ENCODE measurements at places on chromosomes 1 and 21.

GRCh38 chr1:234975122-234975940 is 153.3 kb downstream of the TOMM20 start:
- DNase-seq: peak; percentile 96

GRCh38 chr1:107358619-107359327 is 217.9 kb downstream of the NTNG1 start:
- no peak for DNase-seq

DNA sequence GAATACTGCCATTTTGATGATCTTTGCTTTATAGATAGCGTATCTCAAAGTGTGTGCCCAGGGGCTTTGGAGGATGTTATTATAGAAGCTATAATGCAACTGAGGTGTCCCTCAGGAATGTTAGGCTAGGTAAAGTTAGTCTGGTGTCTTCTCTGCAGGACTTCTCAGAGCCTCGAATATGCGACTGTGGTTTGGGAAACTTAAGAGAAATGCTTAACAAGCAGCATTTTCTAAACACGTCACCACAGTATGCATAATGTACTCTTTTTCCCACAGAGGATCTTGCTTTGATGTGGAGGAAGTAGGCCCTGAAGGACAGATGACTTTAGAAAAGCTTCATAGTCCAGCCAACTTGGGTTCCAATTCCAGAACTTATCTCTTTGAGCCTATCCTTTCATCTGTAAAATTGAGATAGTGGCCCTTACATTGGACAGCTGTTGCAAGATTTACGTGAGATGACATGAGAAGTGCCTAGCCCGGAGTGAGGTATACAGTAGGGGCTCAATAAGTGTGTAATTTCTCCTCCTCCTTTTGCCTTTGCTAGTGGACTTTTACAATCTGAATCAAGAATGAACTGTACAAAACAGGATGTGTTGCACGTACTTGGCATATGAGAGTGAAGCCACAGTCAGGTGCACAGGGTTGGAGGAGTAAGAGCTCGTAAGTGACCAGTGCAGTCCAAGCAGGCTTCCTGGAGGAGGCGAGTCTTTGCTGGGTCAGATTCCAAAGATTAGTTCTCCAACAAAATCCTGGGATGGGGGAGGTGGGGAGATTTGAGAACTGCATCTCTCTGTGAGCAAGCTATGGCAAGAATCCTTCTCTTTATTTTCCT is 29.7 kb upstream of the TRABD2B start:
- DNase-seq: no peak

DNA sequence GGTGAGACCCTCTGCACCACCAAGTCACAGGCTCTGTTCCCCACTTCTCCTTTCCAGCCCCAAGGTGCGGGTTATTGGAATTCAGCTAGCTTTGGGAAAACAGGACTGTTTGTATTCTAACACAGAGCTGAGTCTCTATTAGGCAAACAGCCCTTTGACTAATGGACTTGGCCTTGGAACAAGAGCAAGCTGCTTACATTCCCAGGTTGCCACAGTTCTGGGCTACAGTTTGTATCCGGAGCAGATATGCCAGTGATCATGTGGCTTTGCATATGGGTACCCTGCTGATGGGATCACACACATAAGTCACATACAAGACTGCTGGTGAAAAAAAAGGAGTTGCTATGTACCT is 110.5 kb upstream of the COA6 start:
- DNase-seq: no peak

GRCh38 chr1:54272134-54272533 is 72.2 kb downstream of the MRPL37 start:
- no peak for DNase-seq

GRCh38 chr1:224534731-224535130 is 81.4 kb upstream of the CNIH3 start:
- no peak for DNase-seq

GRCh38 chr1:38141483-38141882 is 94.9 kb upstream of the POU3F1 start:
- DNase-seq: no peak

- peak; percentile 64 for DNase-seq
These were observed 59.8 kb downstream of the ERG start for GRCh38 chr21:38438462-38438893.

- no peak for DNase-seq
These were observed 5.8 kb downstream of the INKA2 start for GRCh38 chr1:111733183-111733991.

- DNase-seq: peak; percentile 38
These were observed 23.6 kb downstream of the COL6A2 start for GRCh38 chr21:46121286-46122221.

- DNase-seq: no peak
These were observed 57.3 kb upstream of the CCDC190 start for GRCh38 chr1:162918151-162918754.

DNA sequence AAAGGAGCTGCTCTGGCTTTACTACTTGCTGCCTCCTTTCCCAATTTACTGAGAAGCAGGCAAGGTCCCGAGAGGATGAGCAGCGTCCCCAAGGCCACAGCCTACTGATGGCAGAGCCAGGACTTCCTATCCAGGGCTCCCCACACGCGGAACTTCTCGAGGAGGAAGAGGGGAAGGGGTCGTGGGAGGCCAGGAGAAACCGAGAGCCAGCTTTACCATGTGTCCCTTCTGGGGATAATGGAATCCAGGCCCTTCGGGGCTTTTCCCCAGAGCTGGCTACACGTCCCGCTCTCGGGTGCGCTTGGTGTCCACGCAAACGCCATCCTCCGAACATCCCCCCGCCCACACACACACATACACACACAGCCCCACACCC is 4.3 kb upstream of the CCN1 start:
- no peak for DNase-seq

GRCh38 chr1:22447621-22448111 is 4.0 kb upstream of the ZBTB40 start:
- DNase-seq: peak; percentile 95

GRCh38 chr21:18801468-18801867 is 397.9 kb upstream of the TMPRSS15 start:
- no peak for DNase-seq

GRCh38 chr1:35807614-35808449 is at the start of gene AGO4:
Gene AGO4, plus strand, starts transcription at chr1:35808016. Its CDS starts 401 bp downstream, at chr1:35808417.
- peak; percentile 86 for DNase-seq

- DNase-seq: no peak
These were observed 7.0 kb downstream of the CLCN6 start for GRCh38 chr1:11813021-11813420.

GRCh38 chr21:35172231-35172630 is 123.1 kb upstream of the RUNX1 start:
- no peak for DNase-seq

DNA sequence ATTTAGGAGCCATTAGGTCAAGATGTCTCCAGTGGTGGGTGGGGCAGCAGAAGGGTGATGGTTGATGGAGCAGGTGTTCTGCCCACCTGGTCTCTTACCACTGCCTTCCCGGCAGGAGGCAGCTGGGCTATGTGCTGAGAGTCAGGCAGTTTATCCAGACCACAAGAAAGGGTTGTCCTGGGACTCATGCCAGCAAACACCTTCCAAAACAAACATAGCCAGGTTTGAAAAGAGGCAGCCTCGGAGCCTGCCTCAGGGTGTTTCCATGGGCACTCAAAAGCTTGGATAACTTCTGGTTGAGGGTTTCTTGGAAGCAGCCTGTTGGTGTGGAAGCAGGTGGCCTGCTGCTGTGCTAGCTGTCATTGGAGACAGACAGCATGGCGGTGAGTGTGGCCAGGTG is 187.2 kb downstream of the PCP4 start:
- no peak for DNase-seq

DNA sequence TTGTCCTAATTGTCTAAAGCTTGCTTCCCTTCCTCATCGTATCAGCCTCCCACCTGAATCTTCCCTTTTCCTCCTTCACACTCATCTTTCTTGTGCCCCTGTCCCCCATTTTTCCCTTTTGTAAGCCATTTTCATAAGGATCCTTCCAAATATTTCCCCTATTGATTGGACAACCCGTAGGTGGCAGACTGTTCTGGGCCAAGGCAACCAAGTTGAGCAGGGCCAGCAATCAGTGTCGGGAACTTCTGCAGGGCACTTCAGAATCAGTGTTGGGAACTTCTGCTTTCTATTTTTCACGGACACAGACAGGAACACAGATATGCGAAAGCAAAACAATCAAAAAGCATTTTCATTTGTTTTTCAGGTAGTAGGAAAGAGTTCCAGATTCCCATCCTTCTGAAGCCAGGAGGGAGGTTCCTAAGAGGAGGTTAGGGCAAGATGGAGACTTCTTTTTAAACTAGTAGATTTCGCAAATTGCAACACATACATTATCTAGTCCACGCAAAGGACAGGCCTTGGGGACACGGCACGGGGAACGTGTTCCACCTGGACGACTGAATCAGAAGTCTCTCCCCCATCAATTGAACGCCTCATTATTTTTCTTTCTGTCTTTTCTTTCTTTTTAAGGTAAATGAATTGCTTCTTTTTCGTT is 691 bp upstream of the MPZL1 start:
- DNase-seq: peak; percentile 63

GRCh38 chr1:176144526-176144925 is 62.6 kb downstream of the COP1 start:
- DNase-seq: no peak

- DNase-seq: no peak
These were observed 22.0 kb downstream of the NSL1 start for GRCh38 chr1:212769459-212770167.

GRCh38 chr1:227322376-227322775 is 4.1 kb upstream of the CDC42BPA start:
- DNase-seq: no peak

DNA sequence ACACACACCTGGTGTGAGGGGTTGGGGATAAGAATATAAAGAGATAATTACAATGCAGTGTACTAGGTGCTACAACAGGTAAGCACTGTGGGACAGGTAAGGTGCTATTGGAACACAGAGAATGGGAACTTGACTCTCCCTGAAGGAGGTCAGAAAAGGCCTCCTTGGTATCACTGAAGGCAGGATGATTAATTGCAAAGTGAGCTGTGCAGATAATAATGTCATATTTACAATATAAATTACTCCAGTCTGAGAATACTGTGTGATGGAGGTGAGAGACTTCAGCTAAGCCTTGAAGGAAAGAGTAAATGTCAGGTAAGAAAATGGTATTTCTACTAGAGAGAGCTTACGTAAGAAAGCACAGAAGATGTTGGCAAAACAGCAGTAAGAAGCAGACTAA is 91.6 kb downstream of the EPS15 start:
- DNase-seq: no peak

- DNase-seq: no peak
These were observed 111.9 kb downstream of the OMA1 start for GRCh38 chr1:58434607-58435006.

GRCh38 chr1:239682046-239682445 is 295.7 kb downstream of the CHRM3 start:
- no peak for DNase-seq

- DNase-seq: no peak
These were observed 33.4 kb upstream of the PTPRC start for GRCh38 chr1:198605406-198605805.

- DNase-seq: peak; percentile 93
These were observed 111.1 kb downstream of the TLR5 start for GRCh38 chr1:223031733-223032601.

DNA sequence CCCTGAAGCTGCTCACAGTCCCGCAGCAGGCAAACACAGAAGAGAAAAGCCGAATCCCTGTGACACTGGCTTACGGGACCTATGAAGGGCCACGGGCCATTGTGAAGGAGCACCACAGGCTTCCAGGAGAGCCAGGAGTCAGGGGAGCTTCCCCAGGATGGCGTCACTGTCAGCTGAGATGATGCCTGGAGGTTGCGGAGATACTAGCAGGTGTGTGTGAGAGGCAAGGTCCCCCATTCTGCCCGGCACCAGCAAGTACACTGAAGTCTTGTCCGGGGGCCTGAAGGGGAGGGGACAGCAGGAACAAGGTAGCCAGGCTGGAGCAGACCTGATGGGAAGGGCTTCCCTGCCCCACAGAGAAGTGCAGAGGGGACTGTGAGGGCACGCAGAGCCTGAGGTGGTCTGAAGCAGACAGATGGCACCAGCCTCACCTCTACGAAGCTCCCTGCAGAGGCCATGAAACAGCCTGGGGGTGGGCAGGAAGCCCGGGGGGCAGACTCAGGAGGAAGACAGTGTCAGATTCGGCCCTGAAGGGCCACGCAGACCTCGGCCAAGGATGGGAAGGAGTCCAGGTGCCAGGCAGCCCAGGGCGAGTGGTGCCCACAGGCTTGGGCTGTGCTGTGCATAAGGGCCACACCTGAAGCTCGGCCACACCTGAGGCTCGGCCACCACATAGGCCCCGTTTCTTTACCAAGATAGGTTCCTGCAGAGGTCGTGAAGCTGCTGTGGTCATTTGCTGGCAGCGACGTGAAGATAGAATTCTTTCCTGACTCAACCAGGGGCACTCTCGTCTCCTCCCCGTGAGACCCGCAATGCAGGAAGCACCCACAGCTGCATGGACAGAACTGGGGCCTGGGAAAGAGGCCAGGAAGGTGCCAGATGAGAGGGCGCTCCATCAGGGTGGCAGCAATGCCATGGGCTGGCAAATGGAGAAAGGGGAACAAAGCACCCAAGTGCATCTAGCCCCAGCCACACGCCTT is 10.1 kb downstream of the TCP10L start:
- peak; percentile 49 for DNase-seq

DNA sequence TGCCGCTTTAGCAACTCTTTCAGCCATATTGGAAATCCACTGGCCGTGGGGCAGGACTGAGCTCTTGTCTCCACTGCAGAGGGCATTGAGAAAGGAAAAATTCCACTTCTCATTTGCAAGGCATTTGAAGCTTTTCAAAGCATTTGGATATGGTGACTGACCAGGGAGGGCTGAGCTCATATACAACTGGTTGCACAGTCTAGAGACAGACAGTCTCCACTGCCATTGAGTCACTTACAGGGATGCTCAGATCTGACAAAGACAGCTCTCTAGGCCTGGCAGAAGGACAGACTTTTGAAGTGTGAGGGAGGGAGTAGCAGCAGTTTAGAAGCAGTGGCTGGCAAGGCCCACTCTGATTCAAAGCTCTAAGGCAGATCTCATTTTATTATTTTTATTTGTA is 24.2 kb downstream of the NCF2 start:
- no peak for DNase-seq

DNA sequence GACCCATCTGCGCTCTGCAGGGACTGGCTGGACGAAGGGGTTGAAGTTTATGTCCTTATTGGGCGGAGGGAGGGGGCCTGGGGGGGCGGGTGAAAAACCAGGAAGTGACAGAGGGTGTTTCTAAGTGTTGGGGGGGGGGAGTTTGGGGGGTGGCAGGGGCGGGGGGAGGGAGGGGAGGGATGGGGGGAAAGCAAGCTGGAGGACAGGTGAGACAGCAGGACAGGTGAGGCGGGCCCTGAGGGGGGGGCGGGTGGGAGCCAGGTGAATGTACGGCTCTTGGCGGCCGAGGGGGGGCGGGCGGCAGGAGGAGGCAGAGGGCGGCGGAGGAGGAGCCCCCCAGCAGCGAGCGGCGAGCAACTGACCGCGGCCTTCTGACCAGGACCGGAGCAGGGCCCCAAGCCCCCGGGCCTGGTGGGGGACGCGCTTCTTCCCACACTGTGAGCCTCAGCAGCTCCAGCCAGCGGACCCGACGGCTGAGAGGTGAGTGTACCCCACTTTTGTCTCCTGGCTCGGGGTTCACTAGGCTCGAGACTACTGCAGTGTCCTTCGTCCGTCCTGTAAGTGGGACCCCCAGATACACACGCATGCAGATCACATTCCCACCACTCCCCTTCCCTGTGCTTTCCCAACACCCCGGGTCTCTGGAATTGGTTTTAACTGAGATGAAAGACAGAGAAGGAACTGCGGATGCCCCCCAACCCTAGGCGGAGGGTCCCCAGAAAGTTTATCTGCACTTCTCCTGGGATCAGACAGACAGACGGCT is at the start of gene ZBTB7B:
Gene ZBTB7B (plus strand): TSS at position 339 of the 763 bp plus-strand sequence. CDS start 11,859 bp downstream, outside the sequence.
- DNase-seq: peak; percentile 72

GRCh38 chr21:33286076-33286475 is 19.9 kb downstream of the IL10RB start:
- no peak for DNase-seq
